ENCODE measurements at places on chromosomes 4 and X. TPM values are rescaled to one million over a fixed set of nuclear protein-coding genes. Genes with fewer than 3 reads are reported as not detected.

GPR119 gene
- not detected for total RNA-seq

DNASE1L1 gene
- total RNA-seq = 141 TPM

DMRTC1B gene
- not detected for total RNA-seq

CENPVL1 gene
- total RNA-seq = not detected

DNA sequence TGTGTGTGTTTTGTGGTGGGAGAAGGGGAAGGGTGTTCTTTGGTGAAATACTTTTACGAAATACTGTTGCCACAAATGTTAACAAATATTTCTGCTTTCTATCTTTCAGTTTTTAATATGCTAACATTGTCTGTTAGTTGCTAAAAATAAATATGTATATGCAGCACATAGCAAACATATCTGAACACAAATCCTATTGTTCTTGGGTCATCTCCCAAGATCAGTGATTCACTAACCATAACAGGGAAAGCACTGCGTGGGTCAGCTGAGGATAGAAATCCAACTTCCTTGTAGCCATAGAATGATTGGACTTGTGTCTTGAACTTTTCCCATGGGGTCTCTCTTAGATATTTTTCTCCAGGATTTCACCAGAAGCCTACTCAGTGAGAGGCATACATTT, 250.3 kb upstream of the FAM47A start:
- DNase-seq = no peak

- DNase-seq = no peak
Observed at GRCh38 chr4:184446132-184446658, 28.2 kb downstream of the IRF2 start.
